Smooth muscle cell of the pulmonary artery (primary cell): ENCODE measurements at places on chromosomes 11 and 22. TPM values are rescaled to one million over a fixed set of nuclear protein-coding genes. Genes with fewer than 3 reads are reported as not detected.

The TRIM66 gene
- 6.4 and 13.2 TPM in 2 replicates for total RNA-seq

The TTC9C gene
- 27.5 and 28.9 TPM in 2 replicates for total RNA-seq

The MTFP1 gene
- total RNA-seq, result 5.4 and 10.4 TPM in 2 replicates

The CCDC89 gene
- total RNA-seq, result 1.9 and 4.2 TPM in 2 replicates

The FZD4 gene
- total RNA-seq, result 29.6 and 47.0 TPM in 2 replicates

The OR4X2 gene
- total RNA-seq, result not detected in 2 replicates

The CTSD gene
- 782 and 876 TPM in 2 replicates for total RNA-seq

The SEPTIN3 gene
- 0.07 and 0.30 TPM in 2 replicates for total RNA-seq

The GGT5 gene
- total RNA-seq, result 12.1 and 52.3 TPM in 2 replicates

The OR6T1 gene
- total RNA-seq, result not detected in 2 replicates

The ZP1 gene
- total RNA-seq, result 0.36 and 0.98 TPM in 2 replicates

The ALX4 gene
- total RNA-seq, result 0.13 TPM in 1 of 2 replicates, not detected in the other

The OTUB1 gene
- 43.1 and 44.3 TPM in 2 replicates for total RNA-seq

The DERL3 gene
- total RNA-seq, result 0.85 and 0.89 TPM in 2 replicates

The PATE2 gene
- 0.20 TPM in 1 of 2 replicates, not detected in the other for total RNA-seq

The CELSR1 gene
- 2.0 and 14.1 TPM in 2 replicates for total RNA-seq

The SHISAL1 gene
- total RNA-seq, result 13.5 and 35.8 TPM in 2 replicates
